Activated CD4-positive, alpha-beta T cell treated with anti-CD3 and anti-CD28 coated beads, Interleukin-2, amount 50 U/mL, for 48 hours (primary cell): ENCODE measurements at places on chromosomes 11 and 22.

GRCh38 chr22:48712558-48713271 is 1115.0 kb downstream of the BRD1 start:
- DNase-seq = no peak

DNA sequence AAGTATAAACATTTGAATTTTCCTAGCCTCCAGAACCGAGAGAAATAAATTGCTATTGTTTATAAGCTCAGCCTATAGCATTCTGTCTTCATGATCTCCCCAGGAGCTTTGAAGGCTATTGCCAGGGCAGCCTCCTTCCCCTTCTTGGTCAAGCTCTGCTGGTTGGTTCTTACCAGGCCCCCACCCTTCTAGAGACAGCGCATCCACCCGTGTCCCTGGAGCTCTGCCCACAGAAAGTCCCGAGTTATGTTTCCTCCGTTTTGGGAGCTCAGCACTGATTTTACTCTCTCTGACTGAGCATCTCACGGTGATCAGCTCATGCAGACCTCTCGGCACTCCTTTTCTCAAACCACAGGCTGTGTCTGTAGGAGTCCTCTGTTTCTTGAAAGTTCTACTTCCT is 123.8 kb upstream of the SORL1-AS1 start:
- no peak for DNase-seq

DNA sequence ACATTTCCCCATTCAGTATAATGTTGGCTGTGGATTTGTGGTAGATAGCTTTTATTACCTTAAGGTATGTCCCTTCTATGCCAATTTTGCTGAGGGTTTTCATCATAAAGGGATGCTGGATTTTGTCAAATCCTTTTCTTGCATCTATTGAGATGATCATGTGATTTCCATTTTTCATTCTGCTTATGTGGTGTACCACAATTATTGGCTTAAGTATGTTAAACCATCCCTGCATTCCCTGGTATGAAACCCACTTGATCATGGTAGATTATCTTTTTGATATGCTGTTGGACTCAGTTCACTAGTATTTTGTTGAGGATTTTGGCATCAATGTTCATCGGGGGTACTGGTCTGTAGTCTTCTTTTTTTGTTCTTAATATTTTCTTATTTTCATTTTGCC is 44.7 kb upstream of the ARHGAP32 start:
- no peak for DNase-seq

- no peak for DNase-seq
Measured at GRCh38 chr11:34501500-34501899, 12.1 kb downstream of the ELF5 start.
